ENCODE measurements at places on chromosomes 11 and 22.

DNA sequence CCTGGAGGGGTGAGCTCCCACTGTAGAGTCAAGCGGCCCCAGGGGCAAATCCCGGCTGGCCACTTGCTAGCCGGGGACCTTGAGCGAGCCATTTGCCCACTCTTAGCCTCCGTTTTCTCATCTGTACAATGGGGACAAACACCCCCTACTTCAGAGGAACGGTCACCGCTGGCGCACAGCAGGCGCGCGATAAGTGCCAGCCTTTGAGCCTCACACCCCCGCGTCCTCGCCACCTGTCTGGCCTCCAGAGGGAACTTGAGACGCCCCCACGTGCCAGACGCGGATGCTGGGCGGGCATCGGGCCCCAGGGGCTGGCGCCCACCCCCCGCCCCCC is 72.6 kb upstream of the TCF20 start:
- DNase-seq = no peak

DNA sequence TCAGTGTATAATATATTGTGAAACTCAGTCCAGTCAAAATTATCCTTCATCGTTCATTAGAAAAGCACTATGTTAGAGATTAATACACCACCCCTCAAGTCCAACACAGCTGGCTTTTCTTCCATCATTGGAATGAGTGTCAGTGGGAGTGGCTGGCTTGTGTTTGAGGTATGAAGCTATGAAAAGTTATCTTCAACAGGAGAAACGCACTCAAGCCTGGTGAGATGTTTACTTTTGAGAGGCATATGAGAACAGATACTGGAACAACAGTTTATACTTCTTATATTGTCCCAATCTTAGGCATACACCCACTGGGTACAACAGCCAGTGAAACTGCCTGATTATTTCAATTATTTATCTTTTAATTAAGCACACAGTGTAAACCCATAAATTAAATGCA is 34.3 kb downstream of the PLEKHB1 start:
- DNase-seq = no peak

- no peak for DNase-seq
Measured at GRCh38 chr11:20081336-20081735, 78.9 kb downstream of the DBX1 start.

DNA sequence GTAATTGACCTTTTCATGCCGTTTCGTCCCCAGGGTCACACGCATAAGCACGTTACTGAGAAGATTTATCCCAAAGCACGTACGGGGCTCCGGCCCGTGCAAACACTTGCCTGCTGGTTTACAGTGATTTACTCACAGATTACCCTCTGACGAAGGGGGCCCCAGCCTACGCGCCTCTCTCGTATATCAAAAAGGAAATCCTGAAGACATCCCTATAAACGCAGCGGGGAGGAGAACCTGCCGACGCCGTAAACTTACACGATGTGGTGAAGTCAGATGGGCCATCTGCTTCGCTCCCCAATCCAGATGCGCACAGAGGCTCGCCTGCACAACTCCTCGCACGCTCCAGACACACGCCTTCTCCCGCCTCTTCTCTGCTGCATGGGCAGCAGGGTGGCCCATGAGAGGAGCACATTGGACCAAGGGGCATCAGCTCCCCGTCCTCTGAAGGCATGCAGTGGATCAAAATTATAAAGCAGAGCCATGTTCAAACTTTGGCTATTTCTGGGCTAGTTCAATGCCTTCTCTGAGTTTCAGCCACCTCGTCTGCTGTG is 123.6 kb downstream of the MN1 start:
- DNase-seq = no peak

DNA sequence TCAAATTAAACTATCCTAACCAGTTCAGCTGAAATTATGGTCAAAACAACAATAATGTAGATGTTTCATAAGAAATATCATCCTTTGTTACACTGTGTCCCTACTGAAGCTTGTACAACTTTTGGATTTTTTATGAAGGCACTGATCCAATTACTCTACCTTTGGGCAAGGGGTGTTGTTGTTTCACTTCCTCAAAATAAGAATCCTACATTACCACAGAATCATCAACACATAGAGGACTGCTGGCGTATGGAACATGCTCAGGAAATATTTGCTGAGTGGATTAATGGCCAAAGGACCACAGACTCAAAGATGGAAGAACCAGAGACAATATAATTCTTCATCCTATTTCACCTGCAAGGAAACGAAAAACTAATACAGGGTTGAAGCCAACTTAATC is 907.5 kb upstream of the CCDC90B start:
- no peak for DNase-seq

GRCh38 chr22:31836010-31836409 is 82.2 kb downstream of the DEPDC5 start:
- DNase-seq = no peak

DNA sequence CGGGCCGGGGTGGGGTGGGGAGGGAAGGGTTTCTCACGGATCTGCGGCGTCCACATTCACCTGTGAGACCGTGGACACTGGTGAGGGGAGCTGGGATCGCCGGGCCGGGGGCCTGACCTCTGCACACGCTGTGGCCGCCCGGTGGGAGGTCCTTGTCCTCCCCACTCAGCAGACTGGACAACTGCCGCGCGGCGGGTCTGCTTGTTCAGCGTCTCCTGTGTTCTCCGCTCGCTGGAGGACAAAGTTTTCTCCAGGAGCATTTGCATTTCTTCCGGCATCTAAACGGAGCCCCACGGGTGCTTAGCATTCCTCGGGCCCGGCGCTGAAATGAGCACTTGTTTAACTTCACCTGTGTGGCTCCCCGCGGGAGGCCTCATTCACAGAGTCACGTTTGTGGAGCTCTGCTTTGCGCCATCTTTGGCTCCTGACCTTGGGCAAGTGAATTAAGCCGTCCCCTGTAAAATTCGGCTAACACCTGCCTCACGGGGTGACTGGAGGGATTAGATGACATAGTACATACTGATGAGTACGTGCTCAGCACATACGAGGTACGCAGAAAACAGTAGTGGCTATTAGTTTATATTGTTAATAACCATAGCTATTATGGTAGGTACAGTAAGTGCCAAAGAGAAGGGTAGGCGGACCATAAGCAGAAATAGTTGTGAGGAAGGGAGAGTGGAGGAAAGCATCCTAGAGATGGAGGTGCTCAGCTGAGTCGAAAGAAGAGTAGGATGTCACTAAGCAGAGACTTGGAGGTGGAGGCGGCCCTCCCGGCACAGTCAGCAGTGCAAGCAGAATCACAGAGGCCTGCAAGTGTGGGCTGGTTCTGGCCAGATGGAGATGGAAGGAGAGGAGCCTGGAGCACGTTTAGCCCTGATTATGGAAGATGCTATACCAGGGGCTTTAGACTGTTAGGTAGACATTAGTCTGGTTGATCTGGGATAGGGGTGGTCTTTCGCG is 885 bp downstream of the TRMU start:
- DNase-seq = no peak

DNA sequence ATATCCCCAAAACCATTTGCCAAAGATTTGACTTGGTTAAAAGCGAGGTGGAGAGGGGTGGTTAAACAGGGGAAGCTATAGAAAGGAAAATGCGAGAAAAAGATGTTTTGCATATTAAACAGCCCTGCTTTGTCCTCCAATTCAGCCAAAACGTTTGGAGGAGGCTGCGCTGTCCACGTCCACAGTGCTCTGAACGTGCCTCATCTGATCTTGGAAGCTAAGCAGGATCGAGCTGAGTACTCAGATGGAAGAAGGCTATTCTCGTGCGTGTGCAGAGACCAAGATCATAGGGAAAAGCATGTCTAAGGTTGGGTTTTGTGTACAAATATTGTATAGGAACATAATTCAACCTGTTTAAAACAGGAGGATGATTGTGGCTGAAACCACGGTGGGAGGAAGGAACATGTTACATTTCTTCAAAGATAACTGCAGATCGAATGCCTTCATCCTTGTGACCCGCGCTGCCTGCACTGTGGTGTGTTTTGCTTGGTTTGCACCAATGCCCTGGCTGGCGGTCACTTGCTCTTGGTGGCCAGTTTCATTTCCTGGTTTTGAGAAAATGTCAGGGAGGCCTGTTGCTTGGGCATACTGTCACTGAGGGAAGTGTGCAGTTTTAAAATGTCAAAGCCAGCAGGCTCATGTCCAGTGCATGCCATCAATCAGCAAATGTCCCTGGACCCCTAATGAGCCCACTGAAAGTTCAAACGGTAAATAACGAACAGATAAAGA is 40.4 kb downstream of the FLI1 start:
- no peak for DNase-seq

GRCh38 chr11:786235-787083 is 3.4 kb downstream of the CEND1 start:
- DNase-seq = no peak

DNA sequence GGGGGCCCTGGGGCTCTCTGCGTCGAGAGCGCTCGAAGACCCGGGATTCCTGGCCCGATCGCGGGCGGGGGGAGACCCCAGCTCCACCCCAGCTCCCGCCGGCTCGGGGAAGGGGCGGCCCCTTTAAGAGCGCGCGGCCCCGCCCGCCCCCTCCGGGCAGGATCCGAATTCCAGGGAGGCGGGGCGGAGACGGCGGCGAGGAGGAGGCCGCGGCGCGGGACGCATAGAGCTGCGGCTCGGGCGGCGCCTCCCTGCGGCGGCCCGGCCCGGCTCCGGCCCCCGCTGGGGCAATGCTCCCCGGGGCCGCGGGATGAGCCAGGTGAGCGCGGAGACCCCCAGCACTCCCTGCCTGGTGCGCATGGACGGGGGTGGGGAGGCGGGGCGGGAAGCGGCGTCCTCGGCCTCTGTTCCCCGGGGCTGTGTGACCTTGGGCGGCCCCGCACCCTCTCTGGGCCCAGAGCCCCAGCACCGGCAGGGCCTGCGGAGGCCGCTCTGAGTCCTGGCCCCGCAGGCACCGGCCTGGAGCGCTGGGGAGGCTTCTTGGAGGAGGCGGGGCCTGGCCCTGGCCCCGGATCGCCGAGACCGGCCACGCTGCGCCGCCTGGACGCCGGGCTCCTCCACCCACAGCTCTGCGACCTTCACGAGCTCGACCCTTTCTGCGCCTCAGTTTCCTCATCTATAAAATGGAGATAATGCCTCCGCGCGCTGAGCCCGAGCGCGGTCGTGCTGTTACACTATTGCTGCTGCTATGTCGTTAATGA is 565 bp downstream of the GAS2L1 start:
- no peak for DNase-seq

DNA sequence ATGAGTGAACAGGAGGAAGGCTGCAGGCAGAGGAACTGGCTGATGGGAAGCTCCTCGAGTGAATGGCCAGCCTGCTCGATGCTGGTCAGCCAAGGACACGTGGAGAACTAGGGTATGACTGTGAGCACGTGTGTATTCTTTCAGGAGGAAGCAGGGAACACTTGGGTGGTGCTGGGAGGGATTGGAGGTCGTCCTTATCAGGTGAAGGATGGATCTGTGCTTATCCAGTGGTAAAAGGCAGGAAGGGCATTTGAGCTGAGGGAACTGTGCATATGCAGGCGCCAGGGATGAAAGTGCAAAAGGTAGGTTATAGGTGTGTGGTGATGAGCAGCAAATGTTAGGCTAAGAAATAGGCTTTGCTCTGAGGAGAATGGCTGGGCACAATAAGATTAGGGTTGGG is 9.7 kb upstream of the SLCO2B1 start:
- no peak for DNase-seq

DNA sequence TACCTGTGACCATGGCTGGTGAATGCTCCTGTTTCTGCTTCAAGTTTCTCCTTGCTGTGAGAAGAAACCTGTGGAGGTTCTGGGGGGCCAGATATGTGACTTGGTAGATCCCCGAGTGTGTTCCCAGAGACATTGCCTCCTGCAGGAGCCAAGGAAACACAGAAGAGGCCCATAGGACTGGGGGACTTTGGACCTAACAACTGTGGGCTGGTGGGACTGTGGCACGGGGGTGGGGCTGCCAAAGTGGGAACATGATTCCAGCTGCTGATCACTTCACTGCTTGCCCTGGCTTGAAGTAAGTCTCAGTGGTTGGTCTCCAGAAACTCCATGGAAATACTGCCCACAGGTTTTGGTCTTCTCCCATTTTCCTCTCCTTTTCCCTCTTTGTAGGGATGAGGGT is 4.1 kb upstream of the NR1H3 start:
- DNase-seq = no peak

DNA sequence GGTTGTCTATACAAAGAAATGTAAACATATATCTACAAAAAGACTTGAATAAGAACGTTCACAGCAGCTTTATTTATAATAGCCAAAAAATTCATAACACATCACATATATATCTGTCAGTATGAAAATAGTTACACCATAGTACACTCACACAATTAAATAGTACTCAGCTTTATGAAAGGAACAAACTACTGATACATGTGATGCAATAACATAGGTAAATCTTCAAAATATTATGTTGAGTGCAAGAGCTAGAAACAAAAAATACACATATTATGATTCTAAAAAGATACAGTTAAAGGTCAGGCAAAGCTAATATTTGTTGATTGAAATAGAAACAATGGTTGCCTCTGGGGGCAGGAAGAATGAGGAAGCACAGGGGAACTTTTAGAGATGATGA is 6.6 kb downstream of the MRGPRX2 start:
- DNase-seq = no peak

GRCh38 chr11:11155962-11156815 is 196.9 kb downstream of the CSNK2A3 start:
- DNase-seq = no peak

GRCh38 chr11:105838668-105839384 is 183.2 kb downstream of the MSANTD4 start:
- DNase-seq = no peak

GRCh38 chr11:24295360-24295759 is 201.5 kb upstream of the LUZP2 start:
- no peak for DNase-seq

- no peak for DNase-seq
Measured at GRCh38 chr22:49380095-49380827, 447.4 kb downstream of the BRD1 start.

Data from stimulated activated CD8-positive, alpha-beta memory T cell treated with anti-CD3 and anti-CD28 coated beads, Interleukin-15, amount 100 ng/mL, for 24 hours (primary cell).